COR-L47 (cell line): ENCODE measurements at places on chromosomes 6 and 20.
A peak's percentile ranks its signal among the peaks of the same experiment; 100 is the strongest.

DNA sequence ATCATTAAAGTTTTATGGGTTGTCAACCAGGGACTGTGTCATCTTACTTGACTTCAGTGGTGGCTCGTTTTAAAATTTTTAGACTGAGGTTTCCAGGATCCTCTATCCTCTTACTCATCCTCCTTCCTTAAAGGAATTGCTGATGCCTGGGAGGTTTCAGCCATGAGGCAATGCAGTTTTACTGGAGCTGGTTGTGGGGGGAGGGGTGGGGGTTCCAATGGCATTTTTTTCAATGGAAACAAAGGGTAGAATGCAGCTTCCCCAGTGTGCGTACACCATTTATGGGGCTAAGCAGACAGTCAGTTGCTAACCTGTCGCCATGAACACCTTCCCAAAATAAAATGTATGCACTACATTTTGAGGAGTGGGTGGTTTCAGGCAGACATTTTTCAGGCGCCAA, 88.0 kb downstream of the METTL24 start:
- no peak for DNase-seq

DNA sequence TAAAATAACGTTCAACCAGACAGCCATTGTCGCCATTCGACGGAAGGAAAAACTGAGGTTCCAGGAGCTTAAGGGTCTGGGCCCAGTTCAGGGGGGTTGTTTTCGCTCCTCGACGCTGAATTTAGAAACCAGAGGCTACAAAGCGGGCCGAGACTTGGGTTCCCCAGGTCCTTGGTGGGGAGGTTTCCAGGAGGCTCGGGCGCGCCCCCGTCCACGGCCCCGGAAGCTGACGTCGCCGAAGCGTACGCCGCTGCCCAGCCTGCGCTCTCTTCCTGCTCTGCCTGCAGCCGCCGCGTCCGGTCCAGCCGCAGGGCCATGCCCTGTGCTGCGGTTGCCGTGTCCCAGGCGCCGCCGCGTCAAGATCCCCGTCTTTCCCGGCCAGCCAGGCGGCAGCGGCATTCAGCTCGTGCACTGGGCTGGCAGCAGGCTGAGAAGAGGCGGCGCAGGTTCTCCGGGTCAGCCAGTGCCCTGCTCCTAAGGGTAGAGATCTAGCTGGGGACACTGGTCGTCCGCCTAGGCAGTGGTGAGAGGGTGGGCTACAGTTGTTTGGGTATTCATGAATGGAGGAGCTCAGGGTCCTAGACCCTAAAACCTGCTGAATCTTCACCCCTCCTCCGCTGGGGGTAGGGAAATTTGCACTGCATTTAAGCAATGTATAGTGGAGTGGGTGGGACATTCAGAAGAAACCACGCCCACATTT, 901 bp upstream of the TRIM26 start:
- peak; percentile 47 for DNase-seq

DNA sequence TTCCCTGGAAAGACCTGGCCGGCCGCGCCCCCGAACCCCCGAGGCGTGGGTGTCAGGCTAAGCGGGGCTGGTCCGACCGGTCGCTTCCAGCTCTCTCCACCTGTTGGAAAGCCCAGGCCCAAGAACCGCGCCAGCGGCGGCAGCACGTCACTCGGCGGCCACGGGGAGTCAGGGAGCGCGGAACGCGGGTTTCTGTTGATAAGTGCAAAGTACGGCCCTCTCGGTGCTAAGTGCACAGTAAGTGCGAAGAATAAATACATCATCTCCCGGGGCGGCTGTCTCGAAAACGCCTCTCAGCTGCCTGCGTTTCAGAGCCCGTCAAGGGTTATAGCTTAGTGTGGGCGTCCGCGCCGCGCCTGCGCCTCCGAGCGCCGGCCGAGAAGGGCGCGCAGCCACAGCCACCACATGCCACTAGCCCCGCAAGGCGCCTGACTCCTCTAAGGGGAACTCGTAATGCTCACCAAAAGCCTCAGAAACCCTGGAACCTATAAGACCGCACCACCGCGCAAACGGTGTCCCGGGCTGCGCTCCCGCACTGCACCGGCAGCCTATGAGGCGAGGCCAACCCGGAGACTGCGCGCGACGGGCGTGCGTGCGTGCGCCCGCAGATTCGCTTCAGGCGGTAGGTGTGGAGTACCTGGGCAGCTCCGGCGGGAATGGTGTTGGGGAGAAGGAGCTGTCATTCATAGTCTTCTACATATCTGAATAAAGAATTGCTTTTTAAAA, 9.2 kb upstream of the TBX18 start:
- DNase-seq, result peak; percentile 24

GRCh38 chr20:41615110-41615509, 3.1 kb downstream of the CHD6 start:
- no peak for DNase-seq

- DNase-seq, result no peak
These were observed 4.4 kb downstream of the ZNF335 start for GRCh38 chr20:45967551-45968080.

DNA sequence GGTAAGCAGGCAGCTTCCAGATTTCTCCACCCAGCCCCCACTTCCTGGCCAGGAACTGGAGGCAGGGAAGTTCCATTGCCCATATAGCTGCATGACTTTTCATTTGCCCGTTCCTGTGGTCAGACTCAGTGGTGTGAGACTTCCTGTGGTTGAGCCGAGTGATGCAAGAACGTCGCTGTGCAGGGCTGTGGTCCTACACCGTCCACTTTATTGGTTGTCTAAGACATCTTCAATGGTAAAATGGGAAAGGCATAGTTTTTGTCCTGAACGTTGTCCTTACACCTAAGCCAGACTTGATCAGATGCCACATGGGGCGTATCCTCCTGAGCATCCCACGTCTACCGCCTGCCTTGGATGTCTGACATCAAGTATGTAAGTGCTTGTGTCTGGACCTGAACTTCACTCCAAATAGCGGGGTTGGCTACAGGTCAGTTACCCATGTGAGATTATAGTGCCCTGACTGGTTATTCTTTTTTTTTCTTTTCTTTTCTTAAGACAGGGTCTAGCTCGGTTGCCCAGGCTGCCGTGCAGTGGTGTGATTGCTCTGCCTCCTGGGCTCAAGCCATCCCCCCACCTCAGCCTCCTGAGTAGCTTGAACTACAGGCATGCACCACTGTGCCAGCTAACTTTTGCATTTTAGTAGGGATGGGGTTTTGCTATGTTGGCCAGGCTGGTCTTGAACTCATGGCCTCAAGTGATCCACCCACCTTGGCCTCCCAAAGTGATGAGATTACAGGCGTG, 25.9 kb upstream of the GTSF1L start:
- no peak for DNase-seq

DNA sequence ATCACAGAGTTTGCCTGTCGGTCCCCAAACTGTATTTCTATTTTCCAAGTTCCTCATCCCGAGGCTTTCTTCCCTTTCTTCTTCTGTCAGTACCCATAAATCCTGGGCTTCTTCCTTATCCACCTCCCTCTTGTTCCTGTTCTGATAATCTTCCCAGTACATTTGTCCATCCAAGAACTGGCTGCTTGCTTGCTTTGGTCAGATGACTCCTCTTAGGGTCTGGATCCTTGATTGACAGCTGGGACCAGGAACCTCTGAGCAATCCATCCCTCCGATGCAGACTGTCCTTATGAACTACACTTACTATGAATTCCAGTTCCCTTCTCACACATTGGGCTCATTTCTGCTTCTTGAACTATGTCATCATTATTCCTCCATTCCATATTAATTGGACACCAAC, 275.3 kb upstream of the CITED2 start:
- DNase-seq, result no peak

GRCh38 chr6:53915026-53915691, 120.4 kb downstream of the LRRC1 start:
- no peak for DNase-seq

DNA sequence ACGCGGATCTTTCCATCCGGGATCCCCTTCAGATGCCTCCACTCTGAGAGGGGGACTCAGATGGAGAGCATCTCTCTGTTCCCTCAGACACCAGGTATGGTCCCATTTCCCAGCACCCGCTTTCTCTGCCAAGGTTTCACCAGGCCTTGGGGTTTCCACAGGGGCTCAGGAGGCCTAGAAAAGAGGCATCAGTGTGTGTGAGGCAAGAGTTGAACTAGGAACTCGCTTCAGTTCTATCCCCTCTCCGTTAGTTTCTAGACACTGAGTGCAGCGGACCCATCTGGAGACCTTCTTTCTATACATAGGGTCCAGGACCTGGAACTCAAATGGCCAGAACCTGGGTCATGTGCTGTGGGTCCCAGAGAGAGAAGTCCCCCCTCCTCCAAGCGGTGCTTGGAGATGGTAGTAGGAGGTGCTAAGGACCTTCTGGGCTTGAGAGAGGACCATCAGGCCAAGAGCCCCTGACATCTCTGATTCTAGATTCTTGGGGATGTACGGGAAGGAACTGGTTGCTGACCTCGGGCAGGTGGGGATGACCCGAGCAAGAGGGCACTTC, 2.1 kb downstream of the SLC12A5 start:
- no peak for DNase-seq

GRCh38 chr6:139007428-139007827, 19.4 kb upstream of the REPS1 start:
- no peak for DNase-seq

- no peak for DNase-seq
These were observed 150.1 kb downstream of the SASH1 start for GRCh38 chr6:148492654-148493290.

DNA sequence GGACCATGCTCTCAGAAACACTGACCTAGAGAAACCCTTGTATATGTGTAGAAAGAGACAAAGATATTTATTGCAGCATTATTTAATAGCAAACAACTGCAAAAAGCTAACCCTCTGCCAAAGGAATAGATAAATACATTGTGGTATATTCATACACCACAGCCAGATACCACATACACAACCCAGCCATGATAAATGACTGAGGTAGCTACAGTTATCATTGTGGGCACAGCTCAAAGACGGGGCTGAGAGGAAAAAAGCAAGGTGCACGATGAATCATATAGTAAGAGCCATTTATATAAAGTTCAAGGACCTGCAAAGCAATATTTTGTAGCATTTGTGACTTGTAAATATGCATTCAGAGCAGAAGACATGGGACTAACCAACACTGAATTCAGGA, 30.8 kb downstream of the RSPO4 start:
- DNase-seq, result no peak

DNA sequence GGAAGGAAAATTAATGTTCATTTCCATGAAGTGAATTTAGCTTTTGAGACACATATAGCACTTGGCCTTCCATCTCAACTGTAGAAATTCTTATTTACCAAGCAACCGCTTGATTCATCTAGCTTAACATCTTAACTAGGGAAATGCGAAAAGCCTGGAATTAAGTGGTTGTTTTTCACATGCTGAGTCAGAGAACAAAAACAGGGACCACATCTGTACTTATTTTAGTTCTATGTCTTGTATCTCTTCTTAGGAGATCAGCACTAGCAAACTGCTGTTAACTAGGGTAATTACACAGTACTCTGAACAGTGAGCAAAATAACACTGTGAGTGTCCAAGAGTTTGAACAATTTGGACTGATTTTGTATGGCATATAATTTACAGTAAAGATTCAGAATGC, 590.9 kb upstream of the NRSN1 start:
- no peak for DNase-seq

DNA sequence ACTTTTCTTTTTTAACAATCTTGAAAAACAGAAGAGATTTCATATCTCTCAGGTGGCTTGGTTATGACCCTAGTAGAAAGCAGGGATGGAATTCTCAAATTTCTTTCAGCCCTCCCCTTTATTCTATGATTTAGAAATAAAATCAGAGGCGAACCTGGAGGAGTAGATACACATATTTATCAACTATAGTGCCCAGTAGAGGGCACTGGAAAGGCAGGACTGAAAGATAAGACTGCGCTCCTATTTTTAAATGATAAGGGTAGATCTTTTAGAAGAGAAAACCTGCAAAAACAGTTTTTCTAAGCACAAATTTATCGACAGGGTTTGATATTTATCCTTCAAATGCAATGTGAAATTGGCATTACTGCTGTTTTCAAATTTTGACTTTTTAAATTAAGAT, 1296.6 kb downstream of the EPHA7 start:
- peak; percentile 46 for DNase-seq

DNA sequence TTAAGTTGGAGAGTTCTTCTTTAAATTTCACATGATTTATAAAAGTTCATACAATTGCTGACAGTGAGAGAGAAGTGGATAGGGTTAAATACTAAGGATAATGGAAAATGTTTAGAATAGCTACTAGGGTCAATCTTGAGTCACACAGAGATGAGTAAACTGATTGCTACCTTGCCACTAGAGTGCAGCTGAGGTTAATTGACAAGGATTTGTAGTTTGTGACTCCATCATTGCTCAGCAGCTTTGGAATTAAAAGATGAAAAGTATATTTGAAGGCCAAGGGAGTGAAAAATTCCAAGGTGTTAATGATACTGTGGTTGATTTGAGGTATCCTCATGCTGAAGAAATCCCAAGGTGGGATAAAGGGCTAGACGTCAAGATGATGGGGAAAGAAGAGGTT, 524.0 kb downstream of the UTRN start:
- DNase-seq, result no peak

- no peak for DNase-seq
These were observed 24.6 kb downstream of the PMEPA1 start for GRCh38 chr20:57685146-57685758.

DNA sequence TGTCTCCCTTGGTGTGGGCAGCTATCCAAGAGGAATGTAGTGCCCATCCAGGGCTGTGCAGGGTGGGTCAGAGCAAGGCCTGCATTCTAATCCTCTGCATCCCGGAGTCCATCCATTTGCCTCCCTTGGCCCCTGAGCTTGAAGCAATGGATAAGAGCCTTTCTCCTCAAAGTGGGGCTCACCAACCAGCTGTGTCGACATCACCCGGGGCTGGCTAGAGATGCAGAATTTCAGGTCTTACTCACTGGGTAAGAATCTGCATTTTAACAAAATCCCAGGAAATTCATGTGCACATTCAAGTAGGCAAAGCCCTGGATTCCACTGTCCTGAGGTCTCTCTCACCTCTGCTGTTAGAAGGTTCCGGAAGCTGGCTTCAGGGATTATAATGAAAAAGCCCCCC, 95.3 kb downstream of the MDGA1 start:
- no peak for DNase-seq

DNA sequence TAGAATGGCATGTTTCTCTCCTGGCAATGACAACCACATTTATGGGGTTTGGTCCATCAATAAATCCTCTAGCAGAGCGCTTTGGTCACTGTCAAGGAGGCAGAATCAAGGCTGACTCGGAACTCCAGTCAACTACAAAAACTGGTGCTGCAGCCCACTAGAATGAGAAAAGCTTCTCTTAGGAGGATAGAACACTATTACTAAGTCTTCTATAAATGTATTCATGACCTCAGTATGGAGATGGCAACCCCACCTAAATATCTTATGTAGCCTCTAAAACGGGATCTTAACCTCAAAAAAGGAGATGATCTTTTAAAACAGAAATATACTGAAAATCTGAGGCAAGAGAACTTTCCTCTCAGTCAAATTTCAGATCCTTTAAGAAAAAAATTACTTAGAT, 68.5 kb downstream of the RALGAPA2 start:
- DNase-seq, result no peak

GRCh38 chr6:160278786-160279310, 20.2 kb upstream of the SLC22A2 start:
- DNase-seq, result no peak
